ENCODE measurements at places on chromosomes 5 and 9.

DNA sequence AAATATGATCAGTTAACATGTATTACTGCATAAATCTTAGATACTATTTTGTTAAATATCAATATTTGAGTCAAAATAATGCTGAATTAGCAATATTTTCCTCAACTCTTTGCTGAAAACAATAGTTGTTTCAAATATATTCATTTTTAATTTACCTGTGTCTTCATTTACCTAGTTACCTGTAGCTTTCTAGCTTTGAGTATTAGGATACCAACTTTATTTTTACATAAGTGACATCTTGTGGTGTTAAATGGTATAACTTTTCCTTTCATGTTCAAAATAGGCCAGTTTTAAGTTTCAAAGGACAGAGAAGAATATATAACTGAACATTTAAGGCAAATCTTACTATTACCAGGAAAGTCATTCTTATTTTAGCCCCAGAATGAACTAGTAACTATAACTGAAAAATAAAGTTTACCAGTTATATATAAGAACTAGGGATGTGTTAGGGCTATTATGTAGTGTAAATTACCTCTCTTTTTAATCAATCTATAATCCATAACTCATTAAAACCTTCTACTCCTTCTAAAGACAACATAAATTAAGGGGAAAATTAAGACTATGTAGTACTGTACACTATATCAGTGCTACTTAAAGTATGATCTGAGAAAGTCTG is 25.3 kb downstream of the AP3B1 start:
- no peak for DNase-seq

DNA sequence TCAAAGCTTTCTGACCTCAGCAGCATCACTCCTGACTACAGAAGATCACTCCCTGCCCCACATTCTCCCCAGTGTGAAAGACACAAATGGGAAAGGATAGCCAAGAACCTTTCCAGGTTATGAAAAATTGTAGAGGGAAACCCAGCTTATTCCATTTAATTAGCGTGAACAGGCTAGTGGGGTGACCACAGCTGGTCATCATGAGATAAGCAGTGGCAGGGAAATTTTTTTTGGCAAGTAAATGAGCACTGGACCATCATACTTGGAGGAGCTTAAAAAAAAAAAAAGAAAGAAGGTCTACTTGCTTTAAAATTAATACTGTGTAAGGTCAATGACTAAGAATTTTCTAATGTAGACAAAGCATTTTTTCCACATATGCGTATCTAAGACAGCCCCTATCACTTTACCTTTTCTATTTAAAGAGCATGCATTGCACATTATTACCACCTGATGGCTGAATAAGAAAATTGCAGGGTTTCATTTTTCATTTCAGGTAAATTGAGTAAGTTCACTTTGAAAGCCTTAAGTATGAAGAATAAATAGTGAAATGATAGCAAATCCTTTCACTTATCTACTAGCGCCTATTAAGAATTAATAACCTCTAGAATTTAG is 123.6 kb downstream of the ELAVL2 start:
- no peak for DNase-seq

- DNase-seq = no peak
These were observed 33.3 kb upstream of the RAD23B start for GRCh38 chr9:107249665-107250285.

DNA sequence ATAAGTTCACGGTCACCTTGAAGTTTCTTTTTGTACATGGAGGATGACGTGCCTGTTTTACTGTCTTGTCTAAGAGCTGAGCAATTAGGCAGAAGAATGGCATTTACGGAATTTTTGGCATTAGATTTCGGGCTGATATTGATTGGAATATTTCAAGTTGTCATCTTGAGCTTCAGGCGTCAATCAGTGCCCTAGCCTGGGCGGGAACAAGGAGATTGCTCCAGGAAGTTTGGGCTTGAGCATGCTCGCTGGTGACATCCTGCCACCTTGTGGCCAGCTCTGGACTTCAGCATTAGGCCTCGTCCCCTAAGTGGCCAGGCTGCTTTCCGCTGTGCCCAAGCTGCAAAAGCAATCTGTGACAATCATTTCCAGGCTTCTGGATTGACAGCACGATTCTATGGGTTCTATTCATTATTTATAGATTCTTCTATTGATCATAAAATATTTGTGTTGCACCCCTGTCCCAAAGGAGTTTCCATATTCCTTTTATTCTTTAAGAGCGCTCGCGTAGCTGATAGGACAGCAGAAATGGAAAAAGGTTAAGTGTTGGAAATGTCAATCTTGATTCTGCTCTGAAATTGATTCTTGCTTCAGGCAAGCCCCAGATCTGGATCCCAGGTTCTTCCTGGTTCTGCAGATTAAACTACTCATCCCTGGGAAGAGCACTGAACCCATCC is 79.3 kb downstream of the SLC28A3 start:
- DNase-seq = peak; percentile 25

DNA sequence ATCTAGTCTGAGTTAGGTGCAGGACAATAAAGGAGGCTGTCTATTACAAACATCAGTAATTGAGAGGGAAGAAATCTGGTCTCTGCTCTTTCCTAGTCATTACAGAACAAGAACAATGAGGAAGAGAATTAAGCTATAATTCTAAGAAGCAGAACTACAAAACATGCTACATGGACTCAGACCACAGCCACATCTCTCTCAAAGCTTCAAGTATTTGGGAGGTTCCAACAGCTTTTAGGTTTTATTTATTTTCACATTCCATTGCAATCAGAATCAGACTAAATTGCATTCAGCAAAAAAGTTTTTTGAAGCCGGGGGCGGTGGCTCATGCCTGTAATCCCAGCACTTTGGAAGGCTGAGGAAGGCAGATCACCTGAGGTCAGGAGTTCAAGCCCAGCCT is 1.1 kb upstream of the GRPEL2 start:
- DNase-seq = no peak

DNA sequence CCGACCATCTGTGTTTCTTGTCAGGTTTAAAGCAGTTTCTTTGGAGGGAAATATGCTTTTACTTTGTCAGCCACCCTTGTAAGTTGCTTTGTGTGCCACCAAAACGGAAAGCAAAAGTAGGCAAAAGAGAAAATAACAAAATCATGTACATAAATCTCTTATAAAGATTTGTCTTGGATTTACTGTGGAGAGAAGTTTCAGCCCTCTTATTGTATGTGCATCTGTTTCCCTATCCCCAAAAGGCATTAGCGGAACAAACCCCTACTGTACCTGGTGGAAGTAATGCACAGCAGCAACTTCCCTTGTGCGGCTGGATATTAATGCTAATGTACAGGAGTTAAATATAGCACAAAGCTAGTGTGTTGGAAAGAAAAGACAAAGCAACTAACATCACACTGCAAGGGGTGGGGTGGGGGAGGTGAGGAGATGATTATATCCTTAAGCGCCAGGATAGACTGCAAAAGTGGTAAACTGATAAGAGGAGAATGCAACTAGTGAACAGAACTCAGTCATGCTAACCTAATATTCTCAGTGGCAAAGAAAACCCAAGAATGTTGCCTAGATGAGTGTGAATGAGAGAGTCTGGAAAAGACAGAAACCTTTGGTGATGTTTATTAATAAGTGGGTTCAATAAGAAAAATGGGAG is 396.5 kb upstream of the MEF2C start:
- DNase-seq = no peak

All from NCI-H187 (cell line).